Suppressor macrophage treated with lipopolysaccharide for 1 hour (primary cell): ENCODE measurements at places on chromosomes 1 and 21.

DNA sequence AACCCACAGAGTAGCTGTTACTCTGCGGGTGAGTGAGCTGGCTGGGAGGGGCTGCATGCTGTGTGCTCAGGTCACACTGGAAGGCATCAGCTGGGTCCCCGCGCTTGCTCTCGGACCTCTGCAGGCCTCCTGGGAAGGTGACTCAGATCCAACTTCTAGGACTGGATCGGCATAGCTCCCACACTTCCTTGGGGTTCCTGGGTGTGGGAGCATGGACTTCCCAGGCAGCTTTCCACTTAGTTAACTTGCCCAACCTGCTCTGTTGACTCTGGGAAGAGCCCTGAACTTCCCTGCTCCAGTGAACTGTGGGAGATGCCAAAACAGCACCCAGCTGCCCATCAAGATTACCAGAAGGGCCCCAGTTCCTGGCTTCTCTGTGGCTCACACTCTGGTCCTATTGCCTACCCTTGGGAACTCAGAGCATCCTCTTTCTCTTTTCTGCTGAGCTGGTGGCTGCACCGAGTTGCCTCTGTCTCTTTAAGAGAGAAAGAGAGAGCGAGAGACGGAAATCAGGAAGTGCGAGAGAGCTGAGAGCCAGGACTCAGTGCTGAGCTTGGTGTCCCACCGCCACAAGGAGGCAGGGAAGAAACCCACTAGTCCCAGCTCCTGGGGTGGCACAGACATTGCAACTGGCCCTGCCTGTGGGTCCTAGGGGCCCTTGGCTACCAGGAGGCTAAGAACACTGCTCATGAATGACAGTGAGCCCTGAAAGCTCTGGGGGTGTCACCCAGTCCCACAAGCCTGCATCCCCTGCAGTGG is at the start of gene IKBKE:
TSS of gene IKBKE (plus strand) at position 544 of the 759 bp plus-strand sequence. CDS start 2,752 bp downstream, outside the sequence.
- DNase-seq, result peak; percentile 83

DNA sequence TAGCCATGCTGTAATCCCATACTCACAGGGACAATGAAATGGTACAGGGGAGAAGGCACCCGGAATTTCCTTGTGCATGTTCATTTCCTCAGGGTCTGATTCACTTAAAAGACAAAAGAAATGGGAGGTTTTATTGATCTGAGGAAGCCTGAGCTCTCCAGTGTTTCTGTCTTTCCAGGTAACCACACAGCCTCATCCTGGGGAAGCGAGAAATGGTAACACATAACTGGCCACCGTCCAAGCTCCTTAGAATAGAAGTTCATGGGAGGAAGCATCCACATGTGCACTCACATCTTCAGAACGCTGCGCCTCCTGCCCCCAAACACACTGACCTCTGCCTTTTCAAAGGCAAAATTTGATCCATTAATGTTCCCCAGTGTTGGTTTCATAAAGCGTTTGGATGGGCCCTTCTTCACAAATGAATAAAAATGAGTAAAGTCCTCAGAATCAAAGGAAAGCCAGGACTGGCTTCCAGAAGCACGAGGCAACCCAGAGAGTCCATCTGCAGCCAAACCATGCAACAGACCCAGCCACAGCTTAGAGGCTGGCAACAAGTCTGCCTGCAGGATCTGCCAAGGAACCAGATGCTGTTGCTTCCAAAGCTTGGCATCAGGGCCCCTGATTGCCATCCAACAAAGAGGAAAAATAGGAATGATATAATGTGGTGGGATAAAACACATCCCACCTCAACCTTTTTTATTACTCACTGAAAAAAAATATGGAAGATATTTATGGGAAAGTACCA is 120.3 kb downstream of the ZBTB18 start:
- no peak for DNase-seq

DNA sequence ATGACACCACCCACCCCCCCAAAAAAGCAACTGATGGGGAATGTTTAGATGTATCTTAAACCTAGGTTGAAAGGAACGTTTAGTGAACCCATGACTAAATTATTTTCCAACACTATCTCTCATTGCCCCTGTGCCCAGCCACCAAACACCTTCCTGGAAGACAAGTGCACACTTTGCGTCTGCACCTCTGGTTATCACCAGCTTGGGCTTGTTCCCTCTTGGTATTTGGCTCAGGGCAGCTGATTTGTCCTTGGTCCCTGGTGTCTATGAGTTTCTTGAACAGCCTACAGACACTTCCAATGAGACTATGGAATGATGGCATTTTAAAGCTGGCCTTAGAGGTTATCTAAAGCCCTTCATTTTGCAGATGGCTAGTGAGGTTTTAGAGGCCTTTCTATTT is 15.5 kb upstream of the RIMKLA start:
- no peak for DNase-seq

DNA sequence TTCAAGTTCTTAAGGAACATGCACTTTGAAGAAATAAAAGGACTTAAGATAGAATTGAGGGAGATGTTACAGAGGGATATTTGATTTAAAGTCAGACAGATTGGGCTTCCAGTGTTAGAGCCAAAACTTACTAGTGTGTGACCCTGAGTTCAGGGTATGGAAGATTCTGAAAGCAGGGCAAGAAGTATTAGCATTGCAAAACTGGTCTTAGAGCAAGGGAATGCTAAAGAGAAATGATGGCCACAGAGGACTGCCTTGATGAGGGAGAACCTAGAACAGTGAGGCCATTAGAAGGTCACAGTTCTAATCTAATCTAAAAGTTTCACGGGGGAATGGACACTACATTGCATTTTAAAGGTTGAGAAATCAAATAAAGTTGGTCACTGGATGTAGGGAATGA is 45.5 kb downstream of the UROD start:
- no peak for DNase-seq

GRCh38 chr1:30857062-30857461 is 51.5 kb downstream of the SDC3 start:
- DNase-seq, result no peak

- DNase-seq, result peak; percentile 21
Observed at GRCh38 chr1:168179438-168180147, 831 bp downstream of the TIPRL start.

- no peak for DNase-seq
Observed at GRCh38 chr1:243313635-243314536, 58.0 kb downstream of the SDCCAG8 start.

DNA sequence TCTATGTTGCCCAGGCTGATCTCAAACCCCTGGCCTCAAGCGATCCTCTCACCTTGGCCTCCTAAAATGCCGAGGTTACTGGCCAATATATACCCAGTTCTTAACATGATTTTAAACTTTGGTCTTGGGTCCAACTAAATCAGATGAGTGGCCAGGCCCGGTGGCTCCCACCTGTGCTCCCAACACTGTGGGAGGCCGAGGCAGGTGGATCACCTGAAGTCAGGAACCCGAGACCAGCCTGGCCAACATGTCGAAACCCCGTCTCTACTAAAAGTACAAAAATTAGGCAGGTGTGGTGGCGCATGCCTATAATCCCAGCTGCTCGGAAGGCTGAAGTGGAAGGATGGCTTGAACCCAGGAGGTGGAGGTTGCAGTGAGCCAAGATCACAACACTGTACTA is 29.6 kb downstream of the TOMM20 start:
- no peak for DNase-seq

DNA sequence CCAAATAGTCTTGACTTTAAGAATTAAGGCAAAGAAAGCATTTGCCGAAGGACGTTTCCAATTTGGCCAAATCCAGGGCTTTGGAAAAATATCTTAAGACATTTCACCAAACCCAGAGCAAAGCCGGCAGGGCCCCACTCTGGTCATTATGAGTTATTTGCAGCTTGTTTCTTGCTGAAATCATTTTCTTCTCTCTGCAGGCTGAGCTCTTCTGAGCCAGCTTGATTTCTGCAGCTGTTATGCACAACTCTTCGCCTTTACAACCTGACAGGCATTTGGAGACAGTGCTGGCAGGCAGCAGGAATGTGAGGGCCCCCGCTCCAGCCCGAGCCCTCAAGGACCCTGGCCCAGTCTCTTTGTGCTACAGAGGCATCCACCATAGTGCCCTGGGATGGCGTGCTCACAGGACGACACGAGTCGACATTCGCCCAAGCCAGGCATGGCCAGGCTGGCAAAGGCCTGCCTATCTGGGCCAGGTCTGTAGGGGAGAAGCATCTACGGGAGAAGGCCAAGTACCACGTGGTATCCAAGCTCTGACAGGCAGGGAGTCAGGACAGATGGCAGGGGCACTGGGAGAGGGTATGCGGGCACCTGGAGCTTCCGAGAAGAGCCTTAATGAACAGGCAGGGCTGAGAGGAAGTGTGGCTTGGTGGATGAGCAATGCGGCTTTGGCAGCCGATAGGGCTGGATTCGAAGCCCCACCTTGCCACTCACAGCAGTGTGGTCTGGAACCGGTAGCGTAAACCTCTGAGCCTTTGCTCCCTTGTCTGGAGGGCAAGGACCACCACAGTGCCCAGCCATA is 32.3 kb downstream of the SYF2 start:
- no peak for DNase-seq

- no peak for DNase-seq
Observed at GRCh38 chr1:161779393-161779792, 13.3 kb downstream of the ATF6 start.

- DNase-seq, result peak; percentile 83
Observed at GRCh38 chr1:181043025-181043888, 9.5 kb downstream of the MR1 start.

DNA sequence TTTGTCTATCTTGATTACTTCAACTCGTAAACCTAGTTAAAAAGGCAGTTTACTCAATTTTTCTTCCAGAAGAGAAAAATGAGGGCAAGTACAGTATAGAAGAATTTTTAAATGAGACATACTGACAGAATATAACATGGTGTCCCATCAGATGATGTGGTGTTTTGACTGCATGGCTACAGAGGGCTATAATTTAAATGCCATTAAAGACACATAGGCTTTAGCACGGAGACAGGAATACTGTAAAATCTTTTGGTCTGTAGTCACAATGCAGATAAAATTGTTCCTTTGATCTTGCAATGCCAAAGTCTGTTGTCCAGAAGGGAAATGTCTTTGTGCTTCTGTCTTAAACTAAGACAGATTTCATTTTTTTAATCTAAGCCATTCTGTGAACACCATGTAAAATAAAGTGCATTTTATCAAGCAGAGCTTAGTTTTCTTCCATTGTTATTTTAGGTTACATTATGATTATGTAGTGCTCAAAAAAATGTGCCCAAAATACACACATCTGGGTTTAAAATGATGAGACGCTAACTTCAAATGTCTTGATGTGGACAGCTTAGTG is 249.6 kb downstream of the PTPRC start:
- DNase-seq, result no peak

DNA sequence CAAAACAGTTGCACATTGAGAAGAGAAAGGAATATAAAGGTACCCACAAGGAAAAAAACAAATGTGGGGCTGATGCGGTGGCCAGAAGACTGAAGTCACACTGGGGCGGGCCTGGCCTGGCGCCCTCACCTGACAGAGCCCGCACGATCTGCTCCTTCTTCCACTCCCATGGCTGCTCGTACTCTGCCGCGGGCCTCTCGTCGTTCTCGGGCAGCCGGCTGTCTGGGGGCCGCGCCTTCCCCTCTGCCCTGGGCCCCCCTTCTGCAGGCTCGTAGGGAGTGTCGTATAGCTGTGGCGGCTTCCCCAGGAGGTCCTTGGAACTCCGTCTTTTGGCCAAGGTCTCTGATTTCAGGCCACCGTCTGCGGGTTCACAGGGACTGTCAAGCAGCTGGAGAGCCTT is 13.1 kb upstream of the TDRD10 start:
- no peak for DNase-seq

DNA sequence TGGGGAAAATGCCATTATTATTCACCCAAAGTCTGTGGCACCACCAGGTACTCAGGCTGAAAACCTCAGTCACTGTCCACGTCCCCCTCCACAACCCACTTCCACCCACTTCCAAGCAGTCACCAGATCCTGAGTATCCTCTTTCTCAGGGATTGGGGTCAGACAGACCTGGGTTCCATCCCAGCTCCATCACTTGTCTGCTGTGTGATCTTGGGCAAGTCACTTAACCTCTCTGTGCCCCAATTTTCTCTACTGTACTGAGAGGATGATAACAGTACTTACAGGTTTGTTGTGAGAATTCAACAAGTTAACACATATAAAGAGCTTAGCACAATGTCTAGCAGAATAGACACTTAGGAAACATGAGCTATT is 29.7 kb upstream of the FOXO6 start:
- no peak for DNase-seq

GRCh38 chr1:21293537-21294265 is 3.4 kb upstream of the ECE1 start:
- DNase-seq, result no peak

DNA sequence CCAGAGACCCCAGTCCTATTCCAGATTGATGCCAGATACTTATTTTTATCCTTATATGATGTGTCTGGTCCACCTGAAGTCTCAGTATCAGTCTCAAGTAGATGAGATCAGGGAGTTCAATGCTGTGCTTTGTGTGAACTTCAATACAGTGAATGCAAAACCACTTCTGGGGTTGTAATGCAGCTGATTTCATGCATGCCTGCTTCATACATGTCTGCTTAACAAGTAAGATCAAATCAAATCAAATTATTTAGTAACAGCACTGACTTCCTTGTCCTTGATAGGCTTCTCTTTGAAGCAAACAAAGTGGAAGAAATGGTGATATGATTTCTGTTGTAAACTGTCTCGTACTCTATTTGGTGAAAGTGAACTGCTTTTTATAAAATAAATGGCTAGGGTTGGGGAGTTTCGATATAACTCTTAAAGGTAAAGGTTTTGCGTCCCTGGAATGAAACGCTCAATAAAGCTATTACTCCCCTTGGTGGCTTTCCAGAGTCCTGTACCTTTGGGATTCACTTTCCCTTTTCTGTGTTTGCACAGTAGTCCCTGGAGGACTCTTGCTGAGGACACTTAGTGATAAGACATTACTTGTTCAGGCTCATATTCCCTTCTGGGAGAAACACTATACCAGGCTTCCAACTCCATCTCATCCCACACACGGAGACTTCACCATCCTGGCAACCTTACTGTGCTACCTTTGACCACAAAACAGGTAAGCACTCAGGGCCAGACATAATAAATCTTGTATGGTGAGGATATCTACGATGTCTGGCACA is 59.3 kb downstream of the FH start:
- no peak for DNase-seq

DNA sequence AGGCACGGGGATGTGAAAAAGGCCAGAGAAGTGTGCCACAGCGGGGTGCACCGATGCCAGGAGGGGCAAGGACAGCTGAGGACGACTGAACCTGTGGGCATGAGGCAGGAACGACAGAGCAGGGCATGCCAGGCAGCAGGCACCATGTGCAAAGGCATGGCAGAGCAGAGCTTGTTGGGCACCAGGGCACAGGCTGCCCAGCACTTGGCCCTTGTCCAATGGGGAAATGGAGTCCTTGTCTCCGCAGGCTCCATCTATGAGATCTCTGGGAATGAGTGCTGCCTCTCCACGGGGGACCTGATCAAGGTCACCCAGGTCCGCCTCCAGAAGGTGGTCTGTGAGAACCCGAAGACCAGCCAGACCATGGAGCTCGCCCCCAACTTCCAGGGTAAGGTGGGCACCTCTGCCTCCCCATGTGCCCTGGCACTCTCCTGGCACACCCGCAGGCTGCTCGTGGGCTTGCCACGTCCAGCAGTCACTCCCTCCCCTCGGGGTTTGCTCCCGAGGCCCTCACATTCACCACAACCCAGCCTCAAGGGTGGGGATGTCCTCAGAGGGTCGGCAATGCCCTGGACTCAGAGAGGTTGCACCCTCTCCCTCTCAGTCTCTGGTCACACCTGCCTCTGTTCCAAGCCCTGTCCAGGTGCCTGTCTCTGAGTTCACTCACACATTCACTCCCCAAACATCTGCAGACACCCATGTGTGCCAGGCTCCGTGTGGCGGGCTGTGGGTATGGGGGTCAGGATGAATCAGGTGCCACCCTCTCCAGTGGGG is 4.2 kb downstream of the THEMIS2 start:
- no peak for DNase-seq
